Naive B cell (primary cell): ENCODE measurements at places on chromosomes 1 and 21. TPM values are rescaled to one million over a fixed set of nuclear protein-coding genes. Genes with fewer than 3 reads are reported as not detected.

The CASQ2 gene
- polyA plus RNA-seq, result not detected

The KIFAP3 gene
- polyA plus RNA-seq, result 4.7 TPM

The PDC gene
- not detected for polyA plus RNA-seq

The ACKR1 gene
- not detected for polyA plus RNA-seq

The DNASE2B gene
- not detected for polyA plus RNA-seq

The PADI3 gene
- not detected for polyA plus RNA-seq

The OR14K1 gene
- polyA plus RNA-seq, result not detected

The KAZN gene
- polyA plus RNA-seq, result not detected

The HTR6 gene
- not detected for polyA plus RNA-seq

The OVAAL gene
- polyA plus RNA-seq, result not detected

The SYTL1 gene
- 110 TPM for polyA plus RNA-seq

The KHDRBS1 gene
- 116 TPM for polyA plus RNA-seq

The MYCL gene
- not detected for polyA plus RNA-seq

The TMEM201 gene
- polyA plus RNA-seq, result 1.3 TPM

The TTC22 gene
- polyA plus RNA-seq, result 0.41 TPM

The LRRN2 gene
- polyA plus RNA-seq, result 0.11 TPM

The C1QB gene
- not detected for polyA plus RNA-seq
